ENCODE measurements at places on chromosomes 12 and 14. TPM values are rescaled to one million over a fixed set of nuclear protein-coding genes. Genes with fewer than 3 reads are reported as not detected.
A peak's percentile ranks its signal among the peaks of the same experiment; 100 is the strongest.

- H3K27me3 ChIP-seq: no peaks in the 10 kb centered on the region
- DNase-seq: no peak
- no peaks in the 10 kb centered on the region for H3K4me1 ChIP-seq
- peaks cover 40% of the 10 kb centered on the region for H3K36me3 ChIP-seq
These were observed 59.2 kb downstream of the AACS start for GRCh38 chr12:125124320-125124966.

DNA sequence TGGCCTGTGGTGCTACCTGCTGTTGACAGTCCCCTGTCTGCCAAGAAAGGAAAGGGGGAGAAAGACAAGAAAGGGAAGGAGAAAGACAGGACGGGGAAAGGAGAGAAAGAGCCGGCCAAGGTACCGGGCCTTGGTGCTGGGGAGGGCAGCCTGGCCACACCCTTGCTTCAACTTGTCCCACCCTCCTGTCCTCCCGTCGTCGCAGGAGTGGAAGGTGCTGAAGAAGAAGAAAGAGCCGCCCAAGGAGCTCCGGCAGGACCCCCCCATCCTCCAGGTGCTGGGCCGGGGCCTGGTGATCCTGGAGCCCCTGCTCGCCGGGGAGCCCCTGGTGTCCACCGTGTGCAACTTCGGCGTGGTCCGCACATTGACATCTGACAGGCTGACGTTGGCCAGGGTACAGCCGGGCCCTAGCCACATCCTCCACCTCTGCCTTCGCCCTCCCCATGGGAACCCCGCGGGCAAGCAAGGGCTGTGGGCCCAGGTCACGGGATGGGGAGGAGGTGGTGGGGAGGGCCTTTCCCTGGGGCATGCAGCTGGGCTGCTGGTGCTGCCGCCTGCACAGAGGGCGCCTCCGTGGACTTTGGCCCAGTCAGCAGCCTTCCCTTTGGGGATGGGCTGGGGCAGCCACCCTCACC, 2.9 kb upstream of the B3GNT4 start:
- peaks cover 4% of the 10 kb centered on the region for H3K27me3 ChIP-seq
- H3K4me1 ChIP-seq: peaks cover 2% of the 10 kb centered on the region
- H3K27ac ChIP-seq: no peak overlapping the region
- peak; percentile 61 for DNase-seq
- H3K4me3 ChIP-seq: no peak overlapping the region

DNA sequence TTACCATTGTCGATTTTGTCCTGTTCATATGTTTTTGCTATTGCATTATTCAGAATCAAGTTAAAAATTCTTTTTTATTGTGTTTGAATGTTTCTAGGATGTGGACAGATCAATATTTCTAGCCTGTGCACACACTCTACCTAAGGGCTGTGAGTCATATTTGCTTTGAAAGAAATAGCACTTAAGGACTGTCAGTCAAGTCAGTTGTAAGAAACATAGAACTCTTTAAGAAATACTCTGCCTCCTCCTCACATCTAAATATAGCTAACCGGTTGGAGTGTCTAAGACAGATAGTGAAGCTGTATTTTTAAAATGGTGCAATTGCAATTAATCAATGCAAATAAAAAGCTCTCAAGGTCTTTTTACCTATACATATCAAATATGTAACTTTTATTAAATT, 17.9 kb upstream of the MGST1 start:
- no peak overlapping the region for H3K27ac ChIP-seq
- H3K36me3 ChIP-seq: no peaks in the 10 kb centered on the region
- DNase-seq: no peak
- H3K4me1 ChIP-seq: no peaks in the 10 kb centered on the region
- H3K27me3 ChIP-seq: no peaks in the 10 kb centered on the region

GRCh38 chr12:68349220-68349621, 17.1 kb upstream of the MDM1 start:
- no peaks in the 10 kb centered on the region for H3K4me1 ChIP-seq
- no peaks in the 10 kb centered on the region for H3K27me3 ChIP-seq
- DNase-seq: no peak
- H3K36me3 ChIP-seq: no peaks in the 10 kb centered on the region
- H3K4me3 ChIP-seq: no peak overlapping the region

The FOXN4 gene
- 0.29 TPM for total RNA-seq

Data from H9 (cell line).